ENCODE measurements at places on chromosomes 11 and 22.

- DNase-seq, result no peak
Observed at GRCh38 chr11:127996825-127997224, 590.5 kb downstream of the ETS1 start.

- DNase-seq, result no peak
Observed at GRCh38 chr11:61599968-61600710, 19.3 kb upstream of the SYT7 start.

DNA sequence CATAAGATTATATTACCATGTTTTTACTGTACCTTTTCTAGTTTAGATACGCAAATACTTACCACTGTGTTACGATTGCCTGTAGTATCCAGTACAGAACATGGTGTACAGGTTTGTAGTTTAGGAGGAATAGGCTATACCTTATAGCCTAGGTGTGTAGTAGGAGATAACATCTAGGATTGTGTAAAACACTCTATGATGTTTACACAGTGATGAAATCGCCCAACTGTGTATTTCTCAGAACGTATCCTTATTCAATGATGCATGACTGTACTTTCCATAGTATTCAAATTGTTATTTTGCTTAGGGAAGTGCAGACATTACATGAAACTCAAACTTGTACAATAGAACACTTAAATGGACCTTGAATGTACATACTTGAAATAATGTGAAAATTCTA, 188.1 kb upstream of the PDGFD start:
- DNase-seq, result no peak

GRCh38 chr11:124886978-124887666, 10.5 kb downstream of the ROBO4 start:
- DNase-seq, result no peak

- DNase-seq, result no peak
Observed at GRCh38 chr11:73578592-73579185, 19.2 kb downstream of the FAM168A start.

- DNase-seq, result no peak
Observed at GRCh38 chr11:103332409-103332808, 223.2 kb downstream of the DYNC2H1 start.

GRCh38 chr11:28794405-28794804, 686.2 kb downstream of the METTL15 start:
- no peak for DNase-seq

DNA sequence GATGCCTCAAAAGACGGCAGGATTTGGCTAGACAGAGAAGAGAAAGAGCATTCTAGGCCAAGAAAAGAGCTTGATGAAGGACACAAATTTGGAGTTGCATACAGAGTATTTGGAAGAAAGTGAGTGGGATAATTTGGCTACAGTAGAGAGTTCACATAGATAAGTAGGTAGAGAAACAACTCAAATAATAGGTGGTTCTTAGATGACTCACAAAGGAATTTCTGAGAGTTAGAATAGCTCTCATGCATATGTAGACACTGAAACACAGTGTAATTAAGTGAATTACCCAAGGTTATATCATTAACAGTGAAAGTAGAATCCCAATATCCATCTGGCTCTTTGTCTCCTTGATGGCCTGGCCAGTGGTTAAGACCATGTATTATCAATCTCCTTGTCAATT, 228.6 kb upstream of the DDI1 start:
- DNase-seq, result no peak
